Stimulated activated CD8-positive, alpha-beta memory T cell treated with anti-CD3 and anti-CD28 coated beads, Interleukin-7, amount 100 ng/mL, for 4 hours (primary cell): ENCODE measurements at places on chromosomes 4 and X.

DNA sequence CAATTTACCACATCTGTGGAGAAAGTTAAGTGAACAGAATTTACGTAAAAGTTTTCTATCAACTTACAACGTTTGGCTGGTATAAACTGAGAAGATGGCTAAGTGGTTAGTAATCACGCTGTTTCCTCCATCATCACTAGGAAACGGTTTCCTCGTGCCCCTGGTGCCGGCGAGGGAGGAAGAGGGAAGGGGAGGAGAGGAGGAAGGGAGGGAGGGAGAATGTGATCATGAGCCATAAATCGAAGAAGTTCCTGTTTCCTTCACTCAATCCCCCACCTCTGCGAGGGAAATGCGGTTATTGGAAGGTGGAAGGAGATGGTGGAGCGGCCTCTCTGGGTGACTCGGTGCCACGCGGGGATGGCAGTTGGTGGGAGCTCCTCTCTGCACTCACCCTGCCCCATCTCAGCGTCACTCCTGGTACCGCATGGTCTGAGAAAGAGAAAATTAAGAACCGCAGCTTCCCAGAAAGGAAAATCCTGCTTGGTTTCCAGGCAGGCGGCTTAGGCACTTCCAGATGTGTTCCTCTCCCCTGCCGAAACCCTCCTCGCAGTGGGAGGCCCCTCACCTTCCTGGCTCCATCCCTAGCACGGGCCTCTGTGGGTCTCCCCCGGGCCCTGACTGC, 216.8 kb downstream of the AFAP1 start:
- no peak for DNase-seq

GRCh38 chr4:47213971-47214370, 182.6 kb downstream of the GABRB1 start:
- no peak for DNase-seq

- DNase-seq: no peak
These were observed 3.9 kb downstream of the ARSJ start for GRCh38 chr4:113975578-113975977.

DNA sequence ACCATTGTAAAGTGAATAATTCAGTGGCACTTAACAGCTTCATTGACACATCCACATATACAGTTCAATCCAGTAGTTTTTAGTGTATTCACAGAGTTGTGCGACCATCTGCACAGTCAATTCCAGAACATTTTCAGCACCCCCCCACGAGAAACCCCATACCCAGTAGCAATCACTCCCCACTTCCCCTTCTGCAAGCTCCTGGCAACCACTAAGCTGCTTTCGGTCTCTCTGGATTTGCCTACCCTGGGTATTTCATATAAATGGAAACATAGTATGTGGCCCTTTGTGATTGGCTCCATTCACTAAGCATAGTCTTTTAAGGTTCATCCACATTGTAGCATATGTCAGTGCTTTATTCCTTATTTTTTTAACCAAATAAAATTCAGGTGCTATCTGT, 10.0 kb downstream of the MSL3 start:
- DNase-seq: no peak

DNA sequence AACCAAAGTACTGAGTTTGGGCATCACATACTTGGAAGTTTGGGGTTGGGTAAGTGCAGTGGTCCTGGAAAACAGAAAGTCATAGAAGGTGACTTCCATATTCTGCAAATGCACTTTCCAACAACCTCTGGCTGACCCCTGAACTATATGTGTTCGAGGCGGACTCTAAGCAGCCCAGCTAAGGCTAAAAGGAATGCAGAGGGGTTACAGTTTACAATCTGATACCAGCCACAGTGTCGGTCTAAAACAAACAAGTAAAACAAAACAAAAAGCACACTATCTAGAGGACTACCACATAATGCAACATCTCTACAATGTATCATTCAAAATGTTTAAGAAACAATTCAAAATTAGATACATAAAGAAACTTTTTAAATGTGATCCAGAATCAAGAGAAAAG, 185.6 kb downstream of the ADAMTS3 start:
- DNase-seq: no peak

DNA sequence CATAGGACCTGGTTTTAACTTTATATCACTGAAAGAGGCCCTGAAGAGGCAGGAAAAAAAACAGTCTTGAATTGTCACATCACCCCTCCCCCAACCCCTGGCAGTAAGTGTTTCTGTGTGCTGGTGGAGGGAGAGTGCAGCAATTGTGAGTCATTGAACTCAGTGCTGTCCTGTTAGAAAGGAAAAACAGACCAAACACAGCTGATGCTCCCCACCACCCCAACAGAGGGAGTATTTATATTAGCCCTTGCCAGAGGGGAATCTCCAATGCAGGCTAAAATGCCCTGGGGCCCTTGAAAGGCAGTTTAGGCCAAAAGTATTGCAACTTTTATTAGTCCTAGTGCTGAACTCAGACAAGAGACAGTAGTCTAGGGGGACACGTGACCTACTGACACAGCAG, 197.8 kb upstream of the AGTR2 start:
- DNase-seq: no peak

DNA sequence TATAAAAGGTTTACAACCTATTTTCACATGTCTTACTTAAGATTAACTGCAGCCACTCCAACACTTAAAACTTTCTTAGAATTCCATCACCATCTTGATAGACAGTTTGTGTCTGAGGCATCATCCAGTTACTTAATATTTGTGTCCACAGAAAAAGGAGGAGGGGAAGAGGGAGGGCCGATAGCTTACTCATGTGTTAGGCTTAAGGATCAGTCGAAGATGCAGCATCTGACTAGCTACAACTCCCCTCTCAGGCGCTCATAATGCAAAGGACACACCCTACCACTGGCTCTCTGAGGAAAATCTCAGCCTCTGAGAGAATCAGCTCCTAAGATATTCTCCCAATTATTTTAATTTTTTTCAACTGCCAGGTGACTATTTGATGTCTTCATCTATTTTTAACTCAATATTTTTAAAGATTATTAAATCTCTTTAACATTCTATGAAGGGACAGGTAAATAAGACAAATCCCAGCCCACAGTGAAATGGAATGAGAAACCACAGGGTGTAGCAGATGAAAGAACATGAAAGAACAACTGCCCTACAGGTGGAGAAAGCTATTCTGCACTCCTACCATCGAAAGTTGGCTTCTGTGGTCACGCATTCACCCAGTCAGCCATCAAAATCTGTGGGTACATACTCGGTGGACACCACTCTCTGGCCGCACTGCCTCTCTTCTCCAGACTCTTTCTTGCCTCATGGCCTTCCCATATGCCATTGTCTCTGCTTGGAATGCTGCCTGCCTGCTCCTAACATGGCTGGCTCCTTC, 48.0 kb downstream of the ARAP2 start:
- DNase-seq: no peak

- DNase-seq: no peak
These were observed 889 bp downstream of the MGARP start for GRCh38 chr4:139278912-139279759.

DNA sequence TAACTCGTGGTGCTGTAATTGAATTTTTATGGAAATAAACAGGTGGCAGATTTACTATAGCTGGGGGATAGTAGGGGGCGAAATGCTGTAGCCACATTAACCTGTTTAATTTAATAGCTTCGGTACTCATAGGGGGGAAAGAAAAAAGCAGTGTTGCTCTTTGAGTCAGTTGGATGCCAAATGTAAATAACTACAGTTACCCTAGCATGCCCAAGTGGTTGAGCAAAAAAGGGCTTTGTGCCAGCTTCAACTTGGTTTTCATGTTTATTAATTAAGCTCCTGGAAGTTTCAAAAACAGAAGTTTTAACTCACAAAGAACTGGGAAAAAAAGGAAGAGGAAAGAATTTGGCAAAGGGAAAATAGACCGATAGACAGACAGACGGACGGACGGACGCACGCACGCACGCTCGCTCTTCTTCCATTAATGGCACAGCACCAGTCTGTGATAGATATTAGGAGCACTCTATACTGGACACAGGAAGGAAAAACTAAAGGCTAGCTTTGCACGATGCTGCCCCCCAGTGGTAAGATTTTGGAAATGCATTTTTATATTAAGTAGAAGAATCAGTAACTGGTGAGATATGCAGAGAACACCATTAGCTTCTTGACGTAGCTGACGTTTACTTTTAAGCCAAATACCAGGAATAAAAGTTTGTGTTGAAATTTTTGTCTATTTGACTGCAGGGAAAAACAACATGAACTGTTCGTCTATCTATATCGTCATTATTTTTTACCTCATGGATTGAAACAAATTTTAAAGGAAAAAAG, 151.8 kb downstream of the SLC7A11 start:
- no peak for DNase-seq

DNA sequence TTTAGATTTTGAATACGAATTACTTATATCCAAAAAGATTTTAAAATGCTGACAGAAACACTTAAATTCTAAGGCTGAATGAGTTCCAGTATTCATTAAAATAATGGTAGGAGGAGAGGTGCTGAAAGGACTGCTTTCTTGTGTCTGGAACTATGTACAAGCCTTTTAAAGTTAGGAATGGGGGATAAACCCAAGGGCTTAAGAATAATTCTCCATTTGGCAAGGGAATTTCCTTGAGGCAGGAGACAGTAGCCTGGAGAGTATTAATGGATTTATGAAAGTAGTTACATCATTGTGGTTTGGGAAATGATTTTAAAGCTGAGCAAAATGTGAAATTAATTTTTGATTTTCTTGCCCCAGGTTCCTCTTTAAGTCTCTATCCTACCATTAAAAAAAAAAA, 266.5 kb upstream of the KCNIP4 start:
- DNase-seq: no peak

GRCh38 chr4:47715716-47716416, 122.0 kb downstream of the CORIN start:
- no peak for DNase-seq

DNA sequence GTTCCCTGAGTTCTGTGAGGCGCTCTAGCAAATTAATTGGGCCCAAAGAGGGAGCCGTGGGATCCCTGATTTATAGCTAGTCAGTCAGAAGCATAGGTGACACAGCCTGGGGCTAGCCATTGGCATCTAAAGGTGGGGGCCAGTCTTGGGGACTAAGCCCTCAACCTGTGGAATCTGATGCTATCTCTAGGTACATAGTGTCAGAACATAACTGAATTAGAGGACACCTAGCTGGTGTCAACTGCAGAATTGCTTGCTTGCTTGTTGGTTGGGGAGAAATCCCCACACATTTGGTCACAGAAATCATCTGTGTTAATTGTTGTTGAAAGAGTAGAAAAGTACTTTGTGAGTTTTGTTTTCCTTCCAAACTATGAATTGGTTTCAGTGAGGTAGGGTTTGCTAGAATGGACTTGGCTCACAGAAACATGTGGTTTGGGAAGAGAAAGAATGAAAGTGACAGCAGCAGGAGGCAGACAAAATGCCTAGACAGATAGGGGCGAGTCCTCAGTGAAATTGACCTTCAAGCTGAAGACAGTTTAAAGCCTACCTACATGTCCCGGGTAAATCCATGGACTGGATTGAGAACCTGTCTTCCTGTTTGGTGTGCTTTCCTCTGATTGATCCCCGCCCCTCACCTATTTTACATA, 12.8 kb upstream of the GPR82 start:
- DNase-seq: no peak

DNA sequence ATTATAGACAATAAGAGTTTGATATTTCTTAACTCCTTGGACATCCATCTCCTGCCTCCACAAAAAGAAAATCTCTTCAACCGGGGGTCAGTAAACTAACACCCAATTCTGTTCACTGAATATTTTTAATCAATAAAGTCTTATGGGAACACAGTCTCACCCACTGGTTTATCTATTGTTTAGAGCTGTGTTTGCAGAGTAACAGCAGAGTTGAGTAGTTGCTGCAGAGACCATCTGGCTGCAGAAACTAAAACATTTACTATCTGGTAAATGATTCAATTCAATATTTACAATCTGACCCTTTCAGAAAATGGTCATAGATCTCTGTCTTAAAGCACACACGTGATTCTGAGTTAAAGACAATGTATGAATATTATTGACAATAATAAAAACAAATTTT, 94.0 kb downstream of the TMA16 start:
- no peak for DNase-seq

DNA sequence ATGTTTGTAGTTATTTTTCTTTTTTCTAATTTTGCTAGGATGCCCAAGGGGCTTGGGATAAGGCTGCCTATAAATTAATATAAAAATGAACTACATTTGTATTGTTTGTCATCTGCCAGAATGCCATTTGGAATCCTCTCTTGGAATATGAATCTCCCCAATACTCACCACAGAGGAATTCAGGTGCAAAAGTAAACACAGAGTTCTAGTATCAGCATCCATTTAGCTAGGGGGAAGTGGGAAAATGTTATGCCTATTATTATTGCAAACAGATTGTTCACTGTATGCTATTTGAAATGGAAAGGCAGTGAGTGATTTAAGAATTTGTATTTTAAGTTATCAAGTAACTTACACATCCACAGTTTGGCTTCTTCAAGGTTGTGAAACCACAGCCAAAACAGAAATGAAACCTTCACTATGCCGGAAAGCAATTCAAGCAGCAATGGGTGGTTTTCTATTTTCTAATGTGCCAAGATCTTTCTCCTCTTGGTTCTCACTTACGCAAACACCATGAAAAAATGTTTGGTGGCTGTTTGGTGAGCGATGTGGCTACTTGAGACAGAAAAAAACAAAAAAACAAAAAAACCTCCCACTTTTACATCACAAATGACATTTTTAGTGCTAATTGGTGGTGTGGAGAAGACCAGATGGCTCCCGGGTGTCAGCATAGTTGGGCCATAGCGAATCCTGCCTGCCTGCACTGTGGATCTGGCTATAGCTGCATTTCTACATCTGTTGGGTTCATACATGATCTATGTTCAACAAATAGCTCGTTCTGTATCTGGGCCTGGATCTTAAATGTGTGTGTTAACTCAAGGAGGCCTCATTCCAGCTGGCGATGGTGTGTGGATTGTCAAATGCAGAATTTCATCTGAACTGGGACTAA, 200.8 kb upstream of the GIMD1 start:
- no peak for DNase-seq

- DNase-seq: no peak
These were observed 51.8 kb downstream of the RGS12 start for GRCh38 chr4:3344596-3344995.

GRCh38 chr4:42150653-42151567, 1.5 kb downstream of the BEND4 start:
- no peak for DNase-seq

- no peak for DNase-seq
These were observed 31.5 kb downstream of the WWC2 start for GRCh38 chr4:183130328-183131155.
